Body of pancreas (tissue), 4 donors: ENCODE measurements at places on chromosomes 2 and 18.

DNA sequence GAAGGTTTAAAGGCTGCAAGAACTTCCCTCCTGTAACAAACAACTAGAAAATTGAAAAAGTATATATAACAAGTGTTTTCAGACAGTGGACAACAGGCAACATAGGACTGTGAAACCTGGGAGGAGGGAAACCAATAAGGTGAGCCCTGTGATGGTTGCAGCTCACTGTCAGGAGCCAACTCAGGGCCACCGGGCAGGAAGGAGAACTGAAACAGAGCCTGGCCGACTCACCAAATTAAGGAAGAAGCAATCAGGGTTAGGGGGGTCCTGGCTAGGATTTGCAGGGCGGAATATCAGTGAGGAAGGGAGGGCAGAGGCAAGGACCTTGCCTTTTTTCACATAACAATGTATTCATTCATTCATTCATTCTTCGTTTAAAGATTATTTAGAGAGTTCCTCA lies 21.8 kb upstream of the CNRIP1 start:
- DNase-seq = no peak

GRCh38 chr2:239676716-239677452 lies 276.1 kb upstream of the HDAC4 start:
- DNase-seq = no peak

DNA sequence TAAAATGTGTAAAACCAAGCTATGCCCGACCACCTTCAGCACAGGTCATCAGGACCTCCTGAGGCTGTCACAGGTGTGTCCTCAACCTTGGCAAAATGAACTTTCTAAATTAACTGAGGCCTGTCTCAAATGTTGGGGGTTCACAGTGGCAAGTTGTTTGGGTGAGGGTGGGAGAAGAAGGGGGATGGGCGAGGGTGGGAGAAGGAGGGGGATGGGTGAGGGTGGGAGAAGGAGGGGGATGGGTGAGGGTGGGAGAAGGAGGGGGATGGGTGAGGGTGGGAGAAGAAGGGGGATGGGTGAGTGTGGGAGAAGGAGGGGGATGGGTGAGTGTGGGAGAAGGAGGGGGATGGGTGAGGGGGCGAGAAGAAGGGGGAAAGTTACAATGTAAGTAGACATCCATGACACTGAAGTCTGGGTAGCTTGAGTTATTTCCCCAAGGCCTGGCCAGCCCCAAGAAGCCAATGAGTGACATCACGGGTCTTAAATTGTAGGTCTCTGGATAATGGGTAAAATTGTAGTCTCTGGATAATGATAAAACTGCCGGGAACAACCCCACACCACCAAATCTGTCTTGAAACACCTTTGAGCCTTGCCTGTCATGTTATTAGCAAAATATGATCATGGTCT lies 56.3 kb downstream of the TIMM21 start:
- no peak for DNase-seq

DNA sequence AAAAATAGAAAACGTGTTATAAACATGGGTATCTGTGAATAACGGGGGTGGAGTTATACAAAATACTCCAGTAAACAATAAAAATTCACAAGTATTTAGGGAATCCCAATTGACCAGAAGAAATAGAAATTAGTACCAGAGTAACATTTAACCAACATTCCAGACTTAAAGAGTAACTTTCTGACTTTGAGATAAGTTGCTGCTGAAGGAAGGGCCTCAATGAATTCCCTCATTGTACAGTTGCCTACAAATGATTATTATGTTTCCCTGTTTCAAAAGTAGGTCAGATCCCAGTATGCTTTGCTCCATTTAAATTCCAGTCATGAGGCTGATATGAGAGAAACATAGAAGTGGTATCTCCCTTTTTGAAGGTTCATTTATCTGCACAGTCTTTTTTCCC lies 88.3 kb upstream of the KCNH7 start:
- no peak for DNase-seq

- no peak for DNase-seq
These were observed 110.6 kb upstream of the PXDN start for GRCh38 chr2:1854729-1855547.

- DNase-seq = no peak
These were observed 72.2 kb upstream of the THUMPD2 start for GRCh38 chr2:39851251-39851650.

GRCh38 chr2:135182190-135182589 lies 130.1 kb downstream of the RAB3GAP1 start:
- DNase-seq = no peak
